ENCODE measurements at places on chromosomes 5 and 9.

GRCh38 chr9:107750741-107751566 is 261.4 kb upstream of the KLF4 start:
- peak; percentile 2 for DNase-seq

DNA sequence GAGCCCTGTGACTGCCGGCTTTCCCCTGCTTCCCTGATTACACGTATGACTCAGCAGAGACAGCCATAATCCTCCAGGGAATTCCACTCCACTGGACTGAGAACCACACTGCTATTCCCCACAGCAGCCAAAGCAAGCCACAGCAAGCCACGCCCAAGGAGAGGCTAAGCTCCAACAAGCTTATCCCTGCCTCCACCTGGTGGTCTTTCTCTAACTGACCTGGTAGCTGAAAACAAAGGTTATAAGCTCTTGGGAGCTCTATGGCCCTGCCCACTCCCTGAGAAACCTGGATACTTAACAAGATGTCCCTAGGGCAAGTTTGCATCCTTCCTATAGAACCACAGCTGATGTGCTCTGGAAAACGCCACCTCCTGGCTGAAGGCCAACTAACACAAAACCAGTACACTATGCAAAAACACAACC is 613.7 kb upstream of the CDH18 start:
- DNase-seq: no peak

DNA sequence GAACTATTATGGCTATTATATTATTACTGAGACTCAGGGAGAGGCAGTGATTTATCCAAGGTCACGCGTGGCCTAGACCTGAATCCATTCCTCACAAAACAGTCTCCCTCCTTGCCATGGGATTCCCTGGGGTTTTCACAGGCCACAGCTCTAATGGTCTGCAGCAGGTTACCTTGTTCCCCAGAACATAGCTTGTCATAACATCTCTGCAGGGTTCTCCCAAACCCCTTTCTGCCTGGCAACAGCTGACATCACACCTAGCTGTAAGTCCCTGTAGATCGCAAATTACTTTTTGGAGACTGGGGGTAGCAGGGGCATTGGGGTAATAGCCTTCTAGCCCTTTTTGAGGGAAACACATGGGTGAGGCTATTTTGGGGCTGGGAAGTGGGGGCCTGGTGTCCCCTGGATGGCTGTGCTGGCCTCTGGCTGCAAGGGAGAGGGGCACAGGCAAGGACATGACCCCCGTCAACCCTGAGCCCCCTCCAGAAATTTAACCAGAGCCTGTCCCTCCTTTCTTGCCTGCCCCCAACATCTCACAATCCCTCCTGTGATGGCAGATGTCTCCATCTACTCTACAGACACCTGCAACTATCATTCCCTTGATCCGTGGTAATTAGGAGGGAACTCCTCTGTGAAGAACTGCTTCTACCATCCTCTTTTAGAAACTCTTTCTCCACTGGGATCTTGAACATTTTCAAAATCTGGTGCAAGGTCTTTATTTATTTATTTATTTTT is 1.3 kb downstream of the CD74 start:
- DNase-seq: peak; percentile 69

GRCh38 chr5:143052967-143053682 is 282.9 kb downstream of the ARHGAP26 start:
- no peak for DNase-seq

DNA sequence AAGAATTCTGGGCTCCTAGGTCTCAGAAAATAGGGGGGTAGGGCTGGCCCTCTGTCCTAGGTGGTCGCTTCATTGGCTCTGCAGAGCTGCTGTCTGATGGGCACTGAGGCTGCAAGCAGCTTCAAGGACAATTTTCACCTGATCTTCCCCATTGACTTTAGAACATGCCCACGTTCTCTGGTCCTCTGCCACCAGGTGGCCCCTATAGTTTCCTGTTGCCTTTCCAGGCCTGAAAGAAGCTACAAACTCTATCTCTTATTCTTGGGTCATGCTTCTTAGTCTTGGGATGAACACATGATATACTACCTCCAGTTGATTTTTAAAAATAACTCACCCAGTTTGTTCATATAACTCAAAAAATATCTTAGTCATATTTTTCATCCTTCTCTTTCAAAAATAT is 26.3 kb downstream of the SPZ1 start:
- DNase-seq: peak; percentile 23

DNA sequence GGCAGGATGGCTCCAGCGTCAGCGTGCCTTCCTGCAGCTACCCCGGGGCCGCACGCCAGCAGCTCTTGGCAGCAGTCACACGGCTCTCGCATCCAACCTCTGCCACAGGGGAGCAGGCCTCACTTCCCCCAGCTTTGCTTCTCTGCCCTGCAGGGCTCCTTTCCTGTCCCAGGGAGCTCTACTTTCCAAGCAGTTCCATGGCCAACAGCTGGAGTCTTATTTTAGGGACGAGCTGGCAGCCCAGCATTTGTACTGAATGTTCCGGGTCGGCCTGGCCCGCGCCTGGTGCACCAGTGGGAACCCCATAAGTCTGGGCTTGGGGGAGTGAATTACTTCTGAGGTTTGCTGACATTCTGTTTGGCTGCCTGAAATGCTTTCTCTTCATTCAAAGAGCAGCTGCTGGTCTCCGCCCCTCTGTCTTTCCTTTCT is 34.6 kb downstream of the GADD45G start:
- no peak for DNase-seq

- DNase-seq: no peak
These were observed 16.1 kb downstream of the SNX18 start for GRCh38 chr5:54533541-54534190.

DNA sequence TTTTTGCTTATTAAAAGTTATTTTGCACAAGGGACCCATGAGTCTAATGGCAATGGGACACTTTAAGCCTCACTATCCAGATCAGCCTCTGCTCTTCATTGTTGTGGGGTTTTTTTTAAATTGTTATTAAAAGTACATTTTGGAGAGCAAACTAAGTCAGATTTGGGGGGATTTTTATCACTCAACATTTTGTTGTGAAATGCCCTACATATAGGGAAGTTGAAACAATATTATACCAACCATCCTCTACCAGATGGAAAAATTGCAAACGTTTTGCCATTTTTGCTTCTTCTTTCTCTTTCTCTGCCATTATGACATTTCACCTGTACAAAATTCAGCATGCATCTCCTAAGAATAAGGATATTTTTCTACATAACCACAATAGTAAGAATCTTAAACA is 75.3 kb downstream of the SLC1A3 start:
- DNase-seq: no peak

DNA sequence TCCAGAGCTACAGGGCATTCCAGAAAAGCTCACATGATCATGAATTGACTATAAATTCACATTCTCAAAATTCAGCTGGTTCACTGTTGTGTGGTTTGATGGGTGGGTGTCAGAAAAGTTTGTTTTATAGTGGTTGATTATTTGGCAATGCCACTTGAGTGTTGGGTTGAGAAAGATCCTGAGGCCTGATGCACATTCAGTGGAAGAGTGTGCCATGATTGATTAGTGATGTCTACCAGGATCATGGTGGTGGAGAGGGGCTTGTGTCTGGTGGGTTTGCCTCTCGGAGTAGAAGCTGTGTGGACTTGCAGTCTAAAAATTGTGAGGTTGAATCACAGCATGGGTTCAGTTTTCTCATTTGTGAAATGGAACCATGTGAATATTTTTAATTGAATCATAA is 2.0 kb downstream of the NDUFS6 start:
- no peak for DNase-seq

- DNase-seq: no peak
These were observed 126.8 kb upstream of the STC2 start for GRCh38 chr5:173454736-173455598.

DNA sequence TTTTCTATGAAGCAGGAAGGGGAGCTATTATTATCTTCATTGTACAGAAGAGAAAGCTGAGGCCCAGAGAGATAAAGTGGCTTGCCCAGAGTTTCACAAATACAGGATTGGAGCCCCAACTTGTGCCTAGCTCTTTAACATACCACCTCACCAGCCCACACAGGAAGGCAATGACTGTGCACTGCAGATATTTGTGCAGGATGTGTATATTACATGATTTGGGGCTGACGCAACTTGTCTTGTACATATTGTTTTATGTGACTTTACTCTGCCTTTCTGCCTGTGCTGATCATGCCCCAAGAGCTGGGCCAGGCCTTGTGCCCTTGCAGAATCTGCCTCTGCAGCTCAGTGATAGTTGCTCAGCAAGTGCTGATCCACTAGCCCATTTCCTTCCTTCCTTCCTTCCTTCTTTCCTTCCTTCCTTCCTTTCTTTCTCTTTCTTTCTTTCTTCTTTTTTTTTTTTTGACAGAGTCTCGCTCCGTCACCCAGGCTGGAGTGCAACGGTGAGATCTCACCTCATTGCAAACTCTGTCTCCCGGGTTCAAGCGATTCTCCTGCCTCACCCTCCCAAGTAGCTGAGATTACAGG is 106.6 kb upstream of the TBCA start:
- DNase-seq: no peak

GRCh38 chr9:110939047-110939446 is 99.2 kb downstream of the LPAR1 start:
- DNase-seq: no peak

DNA sequence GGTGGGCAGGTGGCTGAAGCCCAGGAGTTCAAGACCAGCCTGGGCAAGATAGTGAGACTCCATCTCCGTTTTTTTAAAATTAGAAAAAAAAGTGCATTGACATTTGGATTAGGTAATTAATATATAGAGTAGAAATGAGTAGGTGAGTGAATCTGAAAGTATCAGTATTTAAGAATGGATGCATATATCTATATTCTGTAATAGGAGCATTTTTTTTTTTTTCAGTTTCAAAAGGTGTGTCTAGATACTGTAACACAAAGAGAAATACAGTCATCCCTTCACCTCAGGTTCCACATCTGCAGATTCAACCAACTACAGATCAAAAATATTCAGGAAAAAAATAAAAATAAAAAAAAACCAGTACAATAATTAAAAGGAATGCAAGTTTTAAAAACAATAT is 50.8 kb downstream of the RBM27 start:
- no peak for DNase-seq

DNA sequence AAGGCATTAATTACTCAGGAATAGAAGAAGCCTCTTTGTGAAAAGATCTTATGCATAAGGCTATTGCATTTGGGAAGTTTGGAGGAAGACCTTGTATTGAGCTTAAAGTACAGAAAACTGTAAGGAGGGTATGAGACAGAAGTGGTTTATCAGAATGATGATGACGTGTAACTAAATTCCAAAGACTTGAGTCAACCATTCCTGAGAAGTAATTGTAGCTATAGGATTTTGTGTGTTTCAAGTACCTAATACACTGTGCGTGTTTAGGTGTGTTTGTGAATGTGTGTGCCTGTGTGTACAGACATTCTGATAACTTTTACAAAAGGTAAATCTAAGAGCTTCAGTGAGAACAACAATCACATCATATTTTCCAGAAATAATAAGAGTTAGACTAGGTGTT is 46.5 kb upstream of the IRX2 start:
- no peak for DNase-seq

- no peak for DNase-seq
These were observed 286.6 kb upstream of the POU5F2 start for GRCh38 chr5:94028001-94028400.

DNA sequence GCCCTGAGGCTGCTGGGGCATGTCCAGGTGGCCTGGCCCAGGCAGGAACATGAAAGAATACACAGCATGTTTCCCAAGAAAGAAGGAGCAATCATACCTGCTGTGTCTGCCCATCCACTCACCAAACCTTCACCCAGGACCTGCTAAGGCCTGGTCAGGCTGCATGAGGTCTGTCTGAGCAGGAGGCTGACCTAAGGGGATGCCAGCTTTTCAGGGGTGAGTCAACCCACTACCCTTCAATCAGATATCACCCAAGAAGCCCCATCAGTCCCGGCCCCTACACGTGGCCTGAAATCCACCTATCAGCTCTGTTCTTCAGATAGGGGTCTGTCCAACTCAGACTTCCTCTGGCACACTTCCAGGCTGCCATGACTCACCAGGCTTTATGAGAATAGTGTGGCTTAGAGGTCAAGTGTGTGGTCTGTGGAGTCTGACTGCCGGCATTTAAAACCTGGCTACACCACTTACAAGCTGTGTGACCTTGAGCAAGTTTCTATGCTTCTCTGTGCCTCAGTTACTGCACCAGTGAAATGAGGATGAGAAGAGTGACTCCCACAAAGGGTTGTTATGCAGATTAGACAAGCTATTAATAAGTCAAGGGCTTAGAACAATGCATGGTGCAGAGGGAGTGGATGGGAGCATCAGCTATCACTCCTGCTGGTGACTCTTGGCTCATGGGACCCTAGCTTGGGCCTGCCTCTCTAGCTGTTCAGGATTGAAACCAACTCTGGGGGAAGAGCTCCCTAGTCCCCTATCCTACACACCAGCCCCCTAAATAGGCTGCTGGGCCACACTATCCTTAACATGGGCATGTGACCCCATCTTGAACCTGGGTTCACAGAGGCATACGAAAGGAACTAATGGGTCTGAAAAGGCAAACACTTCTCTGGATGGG is 130.3 kb downstream of the PAX5 start:
- peak; percentile 1 for DNase-seq

Data from CD4-positive, alpha-beta T cell treated with Interleukin-2 at 100 ng/mL for 4 hours (primary cell).